ENCODE measurements at places on chromosomes 16 and 17. TPM values are rescaled to one million over a fixed set of nuclear protein-coding genes. Genes with fewer than 3 reads are reported as not detected.

- peak; percentile 34 for ATAC-seq
Observed at GRCh38 chr17:67258821-67259468, 13.9 kb upstream of the HELZ start.

DNA sequence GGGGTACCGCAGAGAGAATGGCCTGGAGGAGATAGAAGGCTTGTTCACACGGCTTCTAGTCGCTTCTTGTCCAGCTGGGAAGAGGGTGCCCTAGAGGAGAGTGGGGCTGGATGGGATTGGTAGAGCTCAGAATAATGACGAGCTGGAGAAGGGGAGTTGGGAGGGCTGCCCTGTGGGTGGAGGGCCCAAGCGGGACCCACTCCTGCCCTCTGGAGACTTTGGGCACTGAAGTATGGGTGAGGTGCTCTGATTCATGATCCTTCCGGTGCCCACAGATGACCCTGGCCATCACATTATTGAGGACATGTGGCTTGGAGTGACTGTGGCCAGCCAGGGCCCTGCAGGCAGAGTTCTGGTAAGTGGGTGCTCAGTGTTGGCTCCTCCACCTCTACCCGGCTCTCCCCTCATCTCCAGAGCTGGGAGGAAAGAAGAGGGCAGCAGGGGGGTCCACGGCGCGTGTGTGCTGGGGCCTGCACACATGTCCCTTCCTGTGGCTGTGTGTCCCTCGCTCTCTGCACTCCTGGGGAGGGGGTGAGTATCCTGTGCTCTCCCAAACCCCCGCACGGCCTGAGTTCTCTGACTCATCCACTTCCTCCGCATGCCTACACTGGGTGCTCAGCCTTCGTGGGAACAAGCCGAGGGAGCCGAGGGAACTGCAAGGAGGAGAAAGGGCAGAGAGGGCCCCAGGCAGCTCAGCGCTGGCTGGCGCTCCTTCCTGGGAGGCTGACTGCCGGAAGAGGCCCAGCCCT, 8.5 kb downstream of the ITGA3 start:
- ATAC-seq: no peak

The SDK2 gene
- 0.26 TPM for total RNA-seq

GRCh38 chr16:15513156-15513555, 78.8 kb downstream of the BMERB1 start:
- ATAC-seq: no peak

- no peak for ATAC-seq
Observed at GRCh38 chr16:83113811-83114210, 487.0 kb downstream of the CDH13 start.

The AATK gene
- 2.4 TPM for total RNA-seq

DNA sequence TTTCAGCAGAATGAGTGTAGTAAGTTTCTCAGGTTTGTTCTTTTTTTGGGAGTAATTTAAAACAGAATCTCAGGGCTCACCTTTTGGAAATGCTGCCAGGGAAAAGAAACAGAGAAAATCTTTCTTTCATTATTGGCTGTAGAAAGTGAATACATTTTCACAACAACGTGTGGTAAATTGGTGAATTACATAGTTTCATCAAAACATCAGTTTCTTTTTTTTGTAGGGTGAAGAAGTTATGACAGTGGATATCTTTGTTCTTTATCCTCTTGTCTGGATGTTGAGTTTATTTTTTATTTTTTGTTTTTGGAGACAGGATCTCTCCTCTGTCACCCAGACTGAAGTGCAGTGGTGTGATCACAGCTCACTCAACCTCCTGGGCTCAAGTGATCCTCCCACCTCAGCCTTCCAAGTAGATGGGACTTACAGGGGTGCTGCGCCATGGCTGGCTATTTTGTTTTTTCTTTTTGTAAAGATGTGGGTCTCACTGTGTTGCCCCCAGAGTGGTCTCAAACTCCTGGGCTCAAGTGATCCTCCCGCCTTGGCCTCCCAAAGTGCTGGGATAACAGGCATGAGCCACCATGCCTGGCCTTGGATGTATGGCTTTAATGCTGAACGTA, 2.4 kb downstream of the ZNF267 start:
- no peak for ATAC-seq

The SHCBP1 gene
- 28.3 TPM for total RNA-seq

- ATAC-seq: no peak
Observed at GRCh38 chr17:52026075-52026474, 132.4 kb downstream of the CA10 start.

DNA sequence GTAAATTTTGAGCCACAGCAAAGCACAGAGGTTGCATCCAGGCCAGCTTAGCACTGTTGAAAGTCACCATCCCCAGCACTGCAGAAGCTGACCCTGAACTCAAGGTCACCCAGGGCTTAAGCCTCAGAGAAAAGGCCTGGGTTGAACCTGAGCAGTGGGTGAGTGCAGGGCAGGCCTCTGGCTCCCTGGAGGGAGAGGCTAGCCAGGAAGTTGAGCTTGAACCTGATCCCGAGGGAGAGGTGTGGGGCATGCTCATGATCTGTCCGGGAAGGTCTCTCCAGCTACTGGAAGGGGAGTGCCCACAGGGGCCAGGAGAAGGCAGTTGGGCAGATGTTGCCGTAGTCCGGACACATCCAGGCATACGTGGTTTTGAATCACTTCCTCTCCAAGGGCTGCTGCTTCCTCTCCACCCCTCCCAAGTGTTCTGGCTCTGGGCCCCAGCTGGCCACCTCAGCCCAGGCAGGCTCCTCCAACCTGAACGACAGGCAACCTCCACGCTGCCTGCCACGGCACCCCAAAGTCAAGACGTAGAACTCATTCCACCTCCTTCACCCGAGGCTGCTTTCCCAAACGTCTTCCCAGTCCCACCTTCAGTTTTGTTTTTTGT, 18.4 kb downstream of the CARHSP1 start:
- ATAC-seq: peak; percentile 48

The SSTR5 gene
- total RNA-seq: not detected

DNA sequence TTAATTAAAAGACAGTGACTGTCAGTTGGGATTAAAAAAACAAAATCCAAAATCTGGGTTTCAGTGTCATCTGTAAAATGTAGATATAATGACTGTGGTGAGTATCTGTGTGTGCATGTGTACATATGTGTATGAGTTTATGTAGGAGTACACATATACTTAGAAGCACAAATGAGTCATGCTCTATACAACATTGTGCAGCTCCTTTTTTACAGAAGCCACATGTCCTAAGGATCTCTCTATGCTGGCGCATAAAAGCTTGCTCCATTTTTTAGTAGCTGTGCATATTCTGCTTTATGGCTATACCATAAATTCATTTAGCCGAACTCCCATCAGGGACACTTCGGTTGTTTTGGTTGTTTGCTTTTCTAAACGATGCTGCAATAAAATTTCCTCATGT, 125.2 kb upstream of the EEF2KMT start:
- no peak for ATAC-seq

DNA sequence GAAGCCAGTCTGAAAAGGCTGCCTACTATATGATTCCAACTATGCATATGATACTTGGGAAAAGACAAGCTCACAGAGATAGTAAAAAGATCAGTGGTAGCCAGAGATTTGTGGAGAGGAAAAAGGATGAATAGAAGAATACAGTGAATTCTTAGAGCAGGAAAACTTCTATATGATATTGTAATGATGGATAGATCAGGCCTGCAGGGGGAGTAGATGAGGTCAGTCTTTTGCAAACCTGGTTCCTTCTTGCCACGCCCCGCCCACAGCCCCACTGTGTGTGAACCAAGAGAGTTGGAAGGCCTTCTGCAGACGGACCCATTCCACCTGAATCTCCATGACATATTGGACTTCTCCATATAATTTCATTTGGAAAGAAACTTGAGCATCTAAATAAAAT, 761 bp upstream of the CCL8 start:
- ATAC-seq: no peak

All from activated T-helper 17 cell treated with anti-CD3 and anti-CD28 coated beads, Interleukin-2, amount 50 U/mL, for 72 hours (primary cell).